ENCODE measurements at places on chromosomes 7 and 10.

- DNase-seq: no peak
Measured at GRCh38 chr10:99843310-99843709, 60.9 kb downstream of the ABCC2 start.

DNA sequence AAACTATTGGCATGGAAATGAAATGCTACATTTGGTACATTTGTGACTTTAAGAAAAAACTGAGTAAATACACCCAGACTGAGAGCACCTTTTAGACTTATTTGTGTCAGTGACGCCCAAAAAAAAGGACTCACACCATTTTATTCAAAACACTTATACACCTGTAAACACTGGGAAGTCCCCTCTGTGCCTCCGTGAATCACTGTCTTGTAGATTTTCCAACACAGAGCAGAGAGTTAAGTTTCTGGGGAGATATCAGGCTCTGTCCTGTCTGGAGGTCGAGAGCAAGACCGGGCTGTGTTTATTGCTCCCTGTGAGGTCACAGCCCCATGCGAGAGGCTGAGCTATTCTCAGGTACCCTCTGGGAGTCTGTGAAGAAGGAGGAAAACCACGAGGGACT lies 60.7 kb upstream of the TM9SF3 start:
- no peak for DNase-seq

- no peak for DNase-seq
Measured at GRCh38 chr10:129707406-129708388, 240.7 kb downstream of the MGMT start.

DNA sequence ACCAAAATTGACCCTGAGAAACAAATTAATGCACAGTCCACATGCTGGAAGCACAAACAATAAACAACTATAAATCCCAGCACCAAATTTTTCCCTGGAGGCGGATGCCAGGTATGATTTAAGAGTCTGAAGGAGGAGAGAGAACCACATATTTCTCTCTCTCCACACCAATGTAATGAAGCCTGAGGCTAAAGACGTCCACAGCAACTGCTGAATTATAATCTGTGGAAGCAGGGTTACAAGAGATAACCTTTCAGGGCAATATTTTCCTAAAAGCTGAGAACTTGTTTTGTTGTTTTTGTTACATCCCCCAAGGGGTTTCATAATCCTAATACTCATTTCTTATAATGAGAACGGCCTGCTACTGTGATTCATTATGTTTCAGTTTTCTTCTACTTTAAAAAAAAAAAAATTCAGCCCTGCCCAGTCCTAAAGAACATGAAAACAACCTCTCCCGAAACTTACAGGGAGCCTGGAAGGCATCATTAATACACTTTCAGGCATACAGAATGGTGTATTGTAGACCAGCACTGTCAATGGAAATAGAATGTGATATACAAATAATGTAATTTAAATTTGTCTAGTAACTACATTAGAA lies 48.5 kb upstream of the ABLIM1 start:
- DNase-seq: no peak

DNA sequence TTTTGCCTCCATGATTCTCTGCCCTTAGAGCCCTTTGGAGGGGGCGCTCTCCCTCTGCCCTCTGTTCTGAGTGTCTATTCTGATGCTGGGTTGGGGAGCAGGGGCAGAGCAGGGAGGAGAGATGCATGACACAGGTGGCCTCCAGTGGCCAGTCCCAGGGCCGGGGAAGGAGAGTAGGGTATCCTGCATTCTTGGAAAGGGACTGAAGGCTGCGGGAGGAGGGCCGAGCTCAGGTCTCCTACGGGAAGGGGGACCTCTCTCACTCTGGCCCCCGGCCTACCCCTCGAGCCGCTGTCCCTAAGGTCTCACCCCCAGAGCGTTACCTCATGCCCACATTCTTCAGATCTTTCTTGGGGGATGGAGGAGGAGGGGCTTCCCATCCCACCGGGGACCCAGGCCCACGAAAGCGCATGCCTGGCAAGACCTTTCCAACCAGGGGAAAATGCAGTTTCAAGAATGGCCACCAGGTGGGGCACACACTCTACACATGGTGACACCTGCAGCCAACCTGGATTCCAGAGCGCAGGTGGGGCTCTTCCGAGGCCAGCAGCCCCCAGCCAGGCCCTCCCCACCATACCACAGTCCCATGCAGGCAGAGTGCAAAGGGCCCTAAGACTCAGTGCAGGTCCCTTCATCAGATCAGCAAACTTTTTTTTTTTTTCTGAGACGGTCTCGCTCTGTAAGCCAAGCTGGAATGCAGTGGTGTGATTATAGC lies 86.4 kb downstream of the MYL10 start:
- DNase-seq: no peak

DNA sequence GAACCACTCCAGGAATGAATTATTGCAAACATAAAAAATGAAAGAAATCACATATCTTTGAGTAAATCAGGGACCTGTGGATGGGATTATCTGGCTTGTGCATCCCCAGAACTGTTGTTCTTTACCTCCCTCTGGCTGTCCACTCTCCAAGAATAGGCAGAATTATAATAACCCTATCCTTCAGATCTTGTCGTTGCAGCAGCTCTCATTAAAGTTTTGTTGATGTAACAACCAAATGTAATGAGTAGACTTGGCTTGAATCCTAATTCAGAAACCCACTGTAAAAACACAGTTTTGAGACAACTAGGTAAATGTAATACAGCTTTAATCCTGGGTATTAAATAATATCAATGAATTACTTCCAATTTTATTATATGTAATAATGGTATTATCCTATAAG lies 16.2 kb downstream of the LSM5 start:
- DNase-seq: no peak

- DNase-seq: no peak
Measured at GRCh38 chr10:14669576-14669975, 105.1 kb downstream of the FAM107B start.

- DNase-seq: no peak
Measured at GRCh38 chr10:106341356-106341755, 823.1 kb downstream of the SORCS1 start.

DNA sequence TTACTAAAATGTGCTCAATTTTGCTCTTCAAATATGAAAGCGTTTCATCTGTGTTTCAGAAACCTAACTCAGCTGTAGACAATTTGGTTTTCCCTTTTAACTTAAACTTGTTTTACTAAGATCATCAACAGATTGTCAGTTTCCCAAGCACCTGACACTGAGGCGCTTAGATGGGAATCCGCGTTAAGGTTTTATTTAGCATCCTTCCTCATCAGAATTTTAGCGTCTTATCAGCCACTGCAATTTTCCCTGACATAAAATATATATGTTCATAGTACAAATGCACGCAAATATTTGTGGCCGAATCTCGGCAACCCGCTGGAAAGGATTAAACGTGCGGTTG lies 1.2 kb downstream of the SGCE start:
- no peak for DNase-seq

- no peak for DNase-seq
Measured at GRCh38 chr7:28077616-28078015, 103.0 kb downstream of the JAZF1 start.

- no peak for DNase-seq
Measured at GRCh38 chr10:126290232-126290631, 98.0 kb downstream of the ADAM12 start.

- no peak for DNase-seq
Measured at GRCh38 chr10:10361301-10361885, 656.3 kb upstream of the CELF2 start.

DNA sequence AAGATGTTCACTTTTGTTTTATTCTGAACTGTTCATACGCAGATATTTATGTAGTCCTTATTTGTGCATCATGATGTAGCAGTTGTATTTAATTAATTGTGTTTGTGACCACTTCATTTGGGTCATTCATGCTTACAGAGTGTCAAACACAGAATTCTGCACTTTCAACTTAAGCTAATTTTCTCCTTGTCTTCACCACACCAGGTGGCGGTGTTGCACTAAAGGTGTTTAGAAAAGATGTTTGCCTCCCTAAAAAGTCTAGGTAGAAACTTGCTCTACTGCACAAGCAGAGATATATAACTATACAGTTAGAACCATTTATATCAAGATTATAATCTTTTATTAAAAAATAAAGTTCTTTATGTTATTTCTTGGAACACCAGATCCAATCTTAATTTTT lies 1.3 kb upstream of the TAS2R38 start:
- DNase-seq: no peak

DNA sequence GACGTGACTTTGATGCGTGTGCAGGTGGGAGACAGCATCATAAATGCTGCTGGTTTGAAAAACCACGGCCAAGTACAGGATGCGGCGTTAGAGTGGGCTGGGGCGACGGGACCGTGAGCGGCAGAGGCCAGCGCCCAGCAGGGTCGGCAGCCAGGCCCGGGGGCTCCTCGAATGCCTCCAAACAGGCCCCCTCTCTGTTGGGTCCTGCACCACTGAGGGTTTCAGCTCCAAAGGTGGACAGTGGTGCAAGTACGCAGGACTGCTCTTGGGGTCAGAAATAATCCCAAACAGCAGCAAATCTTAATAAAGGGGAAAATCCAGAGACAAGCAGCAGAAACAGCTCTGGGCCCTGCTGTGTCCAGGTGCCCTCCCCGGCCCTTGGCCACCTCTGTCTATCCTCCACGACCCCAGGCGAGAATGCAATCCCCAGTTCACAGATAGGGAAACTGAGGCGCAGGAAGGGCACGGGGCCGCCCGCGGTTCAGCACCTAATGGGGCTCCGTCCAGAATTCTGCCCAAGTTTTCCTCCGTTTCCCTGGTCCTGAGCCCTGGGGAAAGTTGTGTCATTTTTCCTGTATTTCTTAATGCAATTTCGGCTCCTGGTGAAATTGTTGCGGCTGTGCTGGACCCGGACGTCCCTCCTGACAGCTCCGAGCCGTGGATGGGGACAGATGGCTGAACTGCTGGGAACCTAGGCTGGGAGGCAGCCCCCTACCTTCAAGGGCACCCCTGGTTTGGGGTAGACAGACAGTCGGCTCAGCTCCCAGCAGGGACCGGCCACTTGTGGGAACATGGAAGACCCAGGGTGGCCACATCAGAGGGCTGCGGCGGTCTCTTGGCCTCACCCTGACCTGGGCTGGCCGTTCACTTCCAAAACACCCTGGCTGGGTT lies 97.4 kb downstream of the FOXL3 start:
- DNase-seq: no peak

DNA sequence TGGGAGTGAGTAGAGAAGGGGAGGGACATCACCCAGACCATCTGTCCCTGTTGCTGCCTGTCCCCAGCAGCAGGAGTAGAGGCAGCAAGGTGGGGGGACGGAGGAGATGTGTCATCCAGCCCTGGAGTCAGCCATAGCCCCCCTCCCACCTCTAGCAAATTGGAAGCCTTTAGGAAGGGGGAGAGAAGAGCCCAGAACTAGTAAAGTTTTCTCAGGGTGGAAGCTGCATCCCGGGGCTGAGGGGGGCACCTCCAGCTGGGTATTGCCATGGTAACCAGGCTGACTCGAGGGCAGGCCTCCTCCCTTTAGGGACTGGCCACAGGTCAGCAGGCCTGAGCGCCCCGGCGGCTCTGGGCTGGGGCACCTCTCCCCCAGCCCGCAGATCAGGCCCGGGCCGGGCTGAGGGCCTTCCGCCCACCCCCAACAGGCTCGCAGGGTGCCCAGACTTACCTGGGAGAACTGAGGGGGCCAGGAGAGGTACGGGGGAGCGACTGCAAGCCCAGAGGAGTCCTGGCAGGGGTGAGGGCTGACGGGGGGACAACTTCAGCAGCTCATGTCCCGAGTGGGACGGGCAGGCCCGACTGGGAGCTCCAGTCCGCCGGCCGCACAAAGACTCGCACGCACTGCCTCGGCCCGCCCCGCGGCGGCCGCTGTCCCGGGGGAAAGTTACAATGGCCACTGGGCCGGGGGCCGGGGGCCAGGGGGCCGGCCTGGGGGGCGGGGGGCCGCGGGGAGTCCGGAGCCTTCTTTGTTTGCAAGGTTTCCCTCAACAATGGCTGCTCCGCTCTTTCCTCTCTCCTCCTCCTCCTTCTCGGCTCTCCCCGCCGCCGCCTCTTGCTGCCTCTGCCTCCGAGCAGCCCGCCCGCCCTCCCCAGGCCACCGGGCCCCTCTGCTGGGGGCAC lies 6.0 kb downstream of the LDB1 start:
- DNase-seq: no peak

GRCh38 chr10:89992575-89992974 lies 291.2 kb downstream of the KIF20B start:
- no peak for DNase-seq

GRCh38 chr10:11091517-11092102 lies 73.9 kb downstream of the CELF2 start:
- DNase-seq: no peak

- DNase-seq: no peak
Measured at GRCh38 chr7:135729230-135729629, 1.2 kb upstream of the SLC13A4 start.

DNA sequence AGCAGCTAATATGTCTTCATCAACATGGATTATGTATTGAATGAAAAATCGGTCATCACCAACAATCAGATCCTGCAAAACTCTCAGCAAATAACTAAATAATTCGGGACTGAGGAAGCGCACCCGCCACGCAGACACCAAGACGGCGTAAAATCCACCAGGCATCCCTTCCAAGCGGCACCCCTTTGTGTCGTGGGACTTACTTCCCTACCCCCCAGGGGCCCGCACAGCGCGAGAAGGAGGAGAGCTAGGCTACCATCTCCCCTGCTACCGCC lies 721 bp downstream of the ARL3 start:
- no peak for DNase-seq

GRCh38 chr10:118635674-118636402 lies 40.4 kb upstream of the PRLHR start:
- no peak for DNase-seq

GRCh38 chr7:139854124-139854511 lies 25.1 kb downstream of the TBXAS1 start:
- no peak for DNase-seq

DNA sequence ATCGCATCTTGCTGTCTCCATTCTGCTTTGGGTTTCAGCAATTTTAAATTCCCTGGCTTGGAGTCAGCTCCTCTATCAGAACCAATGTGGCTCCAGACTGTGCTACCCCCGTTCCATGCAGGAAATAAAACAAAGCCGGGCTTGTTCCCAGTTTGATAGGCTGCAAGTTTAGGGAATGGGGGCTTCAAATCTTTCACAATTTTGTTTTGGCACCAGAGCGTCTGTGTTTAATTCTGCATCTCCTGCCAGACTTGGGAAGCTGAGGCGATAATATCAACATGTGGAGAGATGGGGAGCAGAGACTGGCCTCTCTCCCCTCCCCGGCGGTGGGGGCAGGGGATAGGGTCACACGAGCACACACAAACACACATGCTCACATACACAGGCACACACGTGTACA lies 305.9 kb downstream of the FGFR2 start:
- DNase-seq: no peak

- DNase-seq: no peak
Measured at GRCh38 chr10:27637601-27638000, 108.0 kb downstream of the MKX start.

- no peak for DNase-seq
Measured at GRCh38 chr7:5679813-5680473, 101.5 kb downstream of the RNF216 start.
